Cortex of kidney (tissue), 1 donor: ENCODE measurements at places on chromosomes 4 and X.

DNA sequence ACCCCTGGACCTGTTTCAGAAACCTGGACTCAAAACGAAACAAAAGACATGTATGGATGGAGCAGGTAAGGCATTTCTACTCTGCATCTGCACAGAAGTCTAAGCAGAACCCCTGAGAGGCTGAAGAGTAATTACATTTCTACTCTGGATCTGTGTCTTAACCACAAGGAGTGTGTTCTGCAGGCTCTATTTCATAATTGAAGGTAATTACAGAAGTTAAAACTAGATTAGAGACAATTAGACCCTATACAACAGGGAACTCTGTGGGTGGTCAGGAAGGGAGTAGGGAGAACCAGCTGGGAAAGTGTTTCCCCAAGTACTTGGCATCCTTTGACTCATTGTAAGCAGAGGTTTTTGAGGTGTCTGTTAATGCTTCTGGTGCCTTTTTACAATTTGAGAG lies 69.8 kb downstream of the IGSF1 start:
- no peak for DNase-seq

DNA sequence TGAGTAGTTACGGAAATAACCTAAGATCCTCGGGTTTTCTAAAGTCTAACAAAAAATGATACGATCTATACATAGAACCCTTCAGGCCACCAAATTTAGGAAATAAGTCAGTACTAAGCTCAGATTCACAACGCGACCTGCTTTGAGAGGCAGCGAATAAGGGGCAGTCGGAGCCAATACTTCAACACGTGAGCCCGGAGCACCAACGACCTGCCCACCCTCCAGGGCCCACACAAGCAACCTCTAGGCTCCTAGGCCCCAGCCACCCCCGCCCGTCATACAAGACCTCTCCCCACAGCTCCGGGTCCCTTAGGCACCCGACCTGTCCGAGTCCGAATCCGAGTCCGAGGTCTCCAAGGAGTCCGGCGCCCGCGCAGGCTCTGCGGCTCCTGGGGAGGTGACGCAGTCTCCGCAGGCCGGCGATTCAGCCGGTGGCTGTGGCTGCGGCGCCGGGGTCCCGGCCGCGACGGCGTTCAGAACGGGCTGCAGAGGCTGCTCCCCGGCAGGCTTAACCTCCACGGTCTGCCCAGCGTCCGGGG lies 580 bp downstream of the NAF1 start:
- DNase-seq: no peak

GRCh38 chrX:126065901-126066660 lies 100.0 kb downstream of the DCAF12L2 start:
- DNase-seq: no peak

DNA sequence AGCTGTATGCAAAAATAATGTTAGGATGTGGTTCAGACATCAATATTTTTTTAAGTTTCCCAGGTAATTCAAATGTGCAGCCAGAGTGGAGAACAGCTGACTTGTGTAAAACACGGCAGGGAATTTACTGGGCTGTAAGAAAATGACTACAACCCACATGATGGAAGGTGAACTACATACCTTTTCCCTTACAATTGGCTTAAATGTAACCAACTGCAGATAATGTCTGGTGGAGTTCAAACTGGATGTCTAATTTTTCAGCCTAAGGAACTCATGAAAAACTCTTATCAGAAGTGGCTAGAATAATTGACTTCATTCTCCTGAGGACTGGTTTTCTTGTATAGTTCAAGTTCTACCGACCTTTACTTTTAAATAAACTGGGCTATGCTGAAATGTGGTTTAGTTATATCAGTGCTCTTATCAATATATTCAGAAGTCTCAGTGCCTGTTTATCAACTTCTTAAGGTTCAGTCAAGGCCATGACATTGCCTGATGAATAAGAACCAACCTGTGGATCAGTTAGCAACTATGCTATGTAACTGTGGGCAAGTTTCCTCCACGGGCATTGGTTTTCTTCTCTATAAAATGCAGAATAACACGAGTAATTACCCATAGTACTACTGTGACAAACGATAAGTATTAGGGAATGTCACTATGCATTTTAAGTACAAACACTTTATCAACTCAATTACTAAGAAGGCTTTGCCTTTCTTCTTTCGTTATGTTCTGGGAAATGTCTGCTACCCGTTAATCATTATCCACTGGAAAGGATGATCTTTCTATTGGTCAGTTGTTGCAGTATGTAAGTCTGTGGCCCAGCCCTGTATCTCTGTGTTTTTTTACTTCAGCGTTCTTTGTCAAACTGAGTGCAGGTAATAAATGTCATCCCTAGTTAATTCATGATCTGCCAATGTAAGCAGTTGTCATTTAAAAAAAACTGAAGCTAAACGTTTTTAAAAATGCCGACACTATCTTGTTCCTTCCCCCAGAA lies 181.6 kb downstream of the PCDH7 start:
- no peak for DNase-seq

GRCh38 chr4:122823476-122823875 lies 3.2 kb upstream of the FGF2 start:
- no peak for DNase-seq

- DNase-seq: no peak
These were observed 793 bp downstream of the TSPAN7 start for GRCh38 chrX:38561951-38562719.

GRCh38 chrX:76453737-76454406 lies 26.4 kb downstream of the MAGEE1 start:
- DNase-seq: no peak

DNA sequence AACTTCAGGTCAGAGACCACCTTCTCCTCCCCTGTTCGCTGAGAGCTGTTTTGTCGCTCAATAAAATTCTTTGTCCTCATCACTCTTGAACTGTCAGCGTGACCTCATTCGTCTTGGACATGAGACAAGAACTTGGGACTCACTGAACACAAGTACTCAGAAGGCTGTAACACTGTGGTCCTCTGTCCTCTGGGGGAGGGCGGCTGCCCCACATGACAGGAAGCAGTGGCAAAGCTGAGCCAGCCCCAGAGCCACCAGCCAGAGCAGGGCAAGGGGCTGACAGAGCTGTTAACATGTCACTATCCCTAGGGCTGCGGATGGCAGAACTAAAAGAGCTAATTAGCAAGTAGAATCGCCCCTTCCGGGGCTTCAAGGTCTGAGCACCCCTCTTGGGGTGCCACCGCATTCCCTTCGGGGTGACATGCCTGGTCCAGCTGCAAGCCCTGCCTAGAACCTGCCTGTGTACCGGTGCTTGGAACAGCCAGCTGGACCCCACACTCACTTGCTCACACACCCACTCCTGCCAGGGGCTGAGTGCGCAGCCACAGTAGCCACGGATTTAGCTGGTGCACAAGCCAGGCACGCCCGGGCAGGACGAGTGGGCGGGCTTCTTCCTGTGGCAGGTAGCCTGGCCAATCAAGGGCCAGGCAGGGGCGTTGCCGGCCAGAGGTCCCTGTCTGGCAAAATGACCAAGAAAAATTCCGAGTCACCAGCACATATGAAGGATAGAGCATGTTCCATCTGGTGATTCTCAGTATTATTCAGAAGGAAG lies 648.6 kb upstream of the AGA start:
- DNase-seq: no peak

- no peak for DNase-seq
These were observed 28.2 kb downstream of the ANXA5 start for GRCh38 chr4:121668368-121669162.

DNA sequence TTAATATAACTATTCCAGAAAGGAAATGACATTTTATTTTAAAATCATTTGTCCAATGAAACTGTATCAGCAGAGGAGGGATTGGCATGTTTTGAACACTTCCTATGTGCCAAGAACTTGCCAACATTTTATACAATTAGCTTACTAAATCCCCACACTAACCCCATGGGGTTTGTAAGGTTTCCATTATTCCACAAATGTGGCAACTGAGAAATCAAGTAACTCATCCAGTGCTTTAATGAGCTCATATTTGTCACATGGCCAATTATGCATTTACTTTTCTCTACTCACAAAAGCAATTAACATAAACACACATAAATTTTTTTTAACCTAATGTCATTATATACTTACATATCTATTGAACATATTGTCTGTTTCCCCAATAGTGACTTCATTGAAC lies 37.3 kb downstream of the MANBA start:
- no peak for DNase-seq

- DNase-seq: no peak
These were observed 242.7 kb upstream of the WDFY3 start for GRCh38 chr4:85209161-85209560.

DNA sequence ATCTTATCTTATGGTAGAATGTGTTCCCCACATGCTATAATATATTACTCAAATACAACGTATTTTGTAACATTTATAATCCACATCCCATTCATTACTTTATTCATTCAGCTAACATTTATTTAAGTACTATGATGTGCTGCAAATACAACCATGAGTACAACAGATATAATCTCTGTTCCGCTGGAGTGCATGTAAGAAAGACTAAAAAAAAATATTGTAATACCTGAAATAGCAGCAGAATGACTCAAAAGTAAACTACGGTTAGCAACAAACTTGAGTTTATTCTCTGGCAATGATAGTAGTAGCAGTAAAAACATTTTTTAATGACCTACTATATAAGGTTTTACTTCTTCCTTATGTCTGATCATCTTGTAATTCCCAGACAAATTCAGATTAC lies 1776.3 kb downstream of the STIM2 start:
- DNase-seq: no peak

DNA sequence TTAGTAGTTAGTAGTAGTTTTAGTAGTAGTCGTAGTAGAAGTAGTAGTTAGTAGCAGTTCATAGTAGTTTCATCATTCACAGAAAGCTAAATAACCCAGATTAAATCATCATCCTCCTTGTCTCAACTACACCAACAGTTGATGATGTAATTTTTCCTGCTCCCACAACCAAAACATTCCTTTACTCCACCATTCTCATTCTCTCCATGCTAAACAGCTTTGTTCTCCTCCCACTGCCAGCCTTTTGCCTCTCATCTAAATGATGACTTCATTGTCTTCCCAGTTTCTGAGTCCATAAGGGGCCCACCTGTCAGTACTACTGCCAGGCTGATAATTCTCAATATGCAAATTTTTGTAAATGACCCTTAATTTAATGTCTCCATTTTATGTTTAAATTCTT lies 68.9 kb downstream of the ARHGAP24 start:
- no peak for DNase-seq

DNA sequence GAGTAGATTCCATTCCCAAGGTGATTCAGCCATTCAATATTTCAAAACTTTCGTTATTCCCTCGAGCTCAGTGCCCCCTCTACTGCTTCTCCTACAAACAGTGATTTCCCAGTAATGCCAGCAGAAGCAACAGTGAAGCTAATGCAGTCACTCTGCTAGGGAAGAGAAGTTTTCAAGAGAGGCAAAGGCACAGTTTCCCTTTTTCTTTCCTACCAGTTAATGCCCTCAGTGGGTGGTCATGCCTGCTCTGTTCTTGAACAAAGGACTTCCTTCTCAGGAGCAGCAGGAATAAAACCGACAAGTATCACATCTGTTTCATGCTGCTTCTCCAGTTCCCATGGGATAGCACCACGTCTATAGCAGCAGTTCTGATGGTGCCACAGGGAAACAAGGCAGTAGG lies 317.2 kb downstream of the TENM3 start:
- no peak for DNase-seq

- DNase-seq: no peak
These were observed 240.3 kb upstream of the GPC4 start for GRCh38 chrX:133655275-133656265.

GRCh38 chr4:173191623-173192041 lies 23.0 kb downstream of the GALNT7 start:
- no peak for DNase-seq

- no peak for DNase-seq
These were observed 76.4 kb downstream of the NBDY start for GRCh38 chrX:56805399-56805798.

GRCh38 chrX:134426281-134426680 lies 33.7 kb upstream of the HPRT1 start:
- DNase-seq: no peak

DNA sequence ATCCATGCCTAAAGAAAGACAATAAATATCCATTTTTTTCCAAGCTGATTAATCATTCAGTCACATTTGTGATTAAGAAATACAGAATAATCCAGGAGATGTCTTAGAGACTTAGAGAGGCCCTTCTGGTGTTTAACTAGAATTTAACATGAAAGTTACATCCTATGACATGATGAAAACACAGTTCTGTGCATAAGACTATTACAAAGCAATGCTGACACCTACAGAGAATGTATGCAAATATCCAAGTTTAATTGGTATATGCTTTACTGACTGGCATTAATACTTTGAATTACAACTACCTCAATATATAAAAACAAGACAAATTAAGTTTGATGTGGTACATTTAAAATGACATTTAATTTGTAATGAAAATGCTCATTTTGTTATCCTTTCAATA lies 17.8 kb upstream of the TLL1 start:
- DNase-seq: no peak

DNA sequence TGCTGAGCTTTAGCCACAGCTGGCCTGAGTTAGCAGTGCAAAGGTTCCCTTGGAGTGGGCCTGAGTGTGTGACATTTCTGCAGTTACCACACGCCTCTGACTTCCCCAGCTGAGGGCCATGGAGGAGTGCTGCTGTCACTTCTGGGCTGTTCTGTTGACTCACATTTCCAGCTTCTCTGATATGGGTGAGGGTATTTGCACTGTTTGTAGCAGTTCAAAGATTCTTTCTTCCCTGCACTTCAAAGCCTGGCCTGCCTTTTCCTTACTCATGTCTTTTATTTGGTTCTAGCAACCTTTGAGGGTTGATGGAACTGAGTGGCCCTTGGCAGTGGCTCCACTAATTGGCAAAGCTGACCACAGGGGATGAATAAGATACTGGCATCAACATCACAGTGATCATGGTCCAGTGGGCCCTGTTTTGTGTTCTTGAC lies 26.4 kb upstream of the SCML1 start:
- no peak for DNase-seq

- DNase-seq: no peak
These were observed 14.7 kb downstream of the TBC1D14 start for GRCh38 chr4:6924361-6924779.

DNA sequence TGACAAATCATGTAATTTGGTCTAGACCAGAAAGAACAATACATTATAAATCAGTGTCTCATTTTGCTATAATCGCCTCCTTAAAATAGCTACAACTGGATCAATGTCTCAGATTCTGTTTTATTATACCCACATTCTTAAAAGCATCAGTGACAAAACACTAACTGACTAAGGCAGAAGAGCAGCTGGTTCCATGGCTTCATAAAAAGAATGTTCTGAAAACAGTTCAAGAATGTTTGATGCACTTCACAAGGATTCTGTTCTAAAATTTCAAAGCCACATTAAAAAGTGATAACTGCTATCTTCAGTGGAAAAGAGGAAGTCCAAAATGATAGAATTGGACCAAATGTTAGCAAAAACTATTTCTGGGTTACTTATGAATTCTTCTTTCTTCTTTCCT lies 69.8 kb downstream of the COL25A1 start:
- DNase-seq: no peak

DNA sequence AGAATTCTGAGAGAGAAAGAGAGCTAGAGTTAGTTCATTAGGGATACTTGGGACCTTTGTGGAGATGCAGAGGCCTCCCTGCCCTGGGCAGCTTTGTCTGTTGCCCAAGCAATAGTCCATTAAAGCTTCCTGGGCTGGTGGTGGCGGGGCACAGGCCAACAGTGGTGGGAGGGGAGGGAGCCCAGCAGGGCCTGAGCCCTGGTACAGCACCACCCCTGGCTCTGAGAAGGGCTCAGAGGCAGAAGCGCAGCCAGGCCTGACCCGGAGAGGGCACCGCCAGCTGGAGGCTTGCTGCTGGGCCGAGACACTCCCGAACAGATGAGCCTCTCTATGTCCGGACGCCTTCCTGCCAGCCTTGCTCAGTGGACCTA lies 65.3 kb downstream of the EFNB1 start:
- no peak for DNase-seq

GRCh38 chr4:88002786-88003185 lies 4.6 kb upstream of the PKD2 start:
- no peak for DNase-seq
